Cardiac muscle cell (in vitro differentiated cells and primary cell): ENCODE measurements at places on chromosomes 11 and 22. TPM values are rescaled to one million over a fixed set of nuclear protein-coding genes. Genes with fewer than 3 reads are reported as not detected.

The PARVA gene
- total RNA-seq: 13.0 and 14.9 TPM in 2 replicates

The GALR3 gene
- not detected in 2 replicates for total RNA-seq

DNA sequence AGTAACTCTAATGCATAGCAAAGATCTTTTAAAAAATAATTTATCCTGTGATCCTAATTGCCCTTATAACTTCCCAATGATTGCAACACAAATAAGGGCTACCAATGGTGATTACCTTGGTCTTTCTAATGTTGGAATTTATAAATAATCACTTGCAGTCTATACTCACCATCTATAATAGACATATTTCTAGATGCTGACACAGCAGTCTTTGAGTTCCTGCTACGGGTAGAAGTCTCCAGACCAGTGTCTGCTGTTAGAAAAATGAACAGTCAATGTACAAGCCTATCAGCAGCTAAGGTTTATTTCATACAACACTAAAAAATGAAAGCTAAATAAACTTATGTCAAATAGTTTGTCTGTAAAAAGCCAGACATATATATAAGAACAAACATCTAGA, 44.4 kb upstream of the GPR83 start:
- H3K27ac ChIP-seq: no peak overlapping the region
- H3K4me3 ChIP-seq: no peak overlapping the region
- peaks cover 6% of the 10 kb centered on the region for H3K4me1 ChIP-seq
- no peak for DNase-seq

GRCh38 chr11:73297231-73297590, 10.9 kb upstream of the ARHGEF17 start:
- no peak for DNase-seq
- H3K27ac ChIP-seq: no peak overlapping the region
- H3K4me3 ChIP-seq: no peak overlapping the region
- H3K27me3 ChIP-seq: peaks cover 4% of the 10 kb centered on the region
- H3K4me1 ChIP-seq: no peaks in the 10 kb centered on the region
- H3K36me3 ChIP-seq: no peaks in the 10 kb centered on the region

DNA sequence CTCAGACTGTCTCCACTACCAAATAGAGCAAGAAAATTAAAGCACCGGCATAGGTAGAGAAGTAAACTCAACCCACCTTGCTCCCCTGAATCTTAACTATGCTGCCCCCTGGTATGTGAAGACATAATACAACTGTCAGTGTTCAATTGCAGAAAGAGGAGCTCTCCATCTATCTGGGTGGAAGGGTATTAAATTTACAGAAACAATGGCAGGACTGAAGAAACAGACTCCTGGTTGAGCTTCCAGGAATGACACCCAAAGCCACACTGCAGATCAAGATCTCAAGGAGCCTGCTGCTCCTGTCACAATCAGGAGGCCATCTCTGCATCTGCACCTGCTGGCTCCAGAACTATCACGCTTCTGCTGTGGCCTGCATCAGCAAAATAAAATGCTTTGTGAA, 132.1 kb upstream of the BMAL1 start:
- H3K27me3 ChIP-seq: no peaks in the 10 kb centered on the region
- H3K4me3 ChIP-seq: no peak overlapping the region
- no peak for DNase-seq
- no peak overlapping the region for H3K27ac ChIP-seq
- no peaks in the 10 kb centered on the region for H3K36me3 ChIP-seq
- H3K4me1 ChIP-seq: no peaks in the 10 kb centered on the region

- no peak for DNase-seq
- no peaks in the 10 kb centered on the region for H3K27me3 ChIP-seq
- no peak overlapping the region for H3K4me3 ChIP-seq
These were observed 14.5 kb upstream of the PEX26 start for GRCh38 chr22:18063306-18063705.

- no peak overlapping the region for H3K4me3 ChIP-seq
- peaks cover 7% of the 10 kb centered on the region for H3K4me1 ChIP-seq
- H3K27me3 ChIP-seq: no peaks in the 10 kb centered on the region
- no peaks in the 10 kb centered on the region for H3K36me3 ChIP-seq
These were observed 339.1 kb upstream of the B3GAT1 start for GRCh38 chr11:134751031-134751585.

- H3K36me3 ChIP-seq: no peaks in the 10 kb centered on the region
- H3K4me1 ChIP-seq: no peaks in the 10 kb centered on the region
- no peak overlapping the region for H3K27ac ChIP-seq
These were observed 41.8 kb upstream of the BARX2 start for GRCh38 chr11:129333873-129334272.

DNA sequence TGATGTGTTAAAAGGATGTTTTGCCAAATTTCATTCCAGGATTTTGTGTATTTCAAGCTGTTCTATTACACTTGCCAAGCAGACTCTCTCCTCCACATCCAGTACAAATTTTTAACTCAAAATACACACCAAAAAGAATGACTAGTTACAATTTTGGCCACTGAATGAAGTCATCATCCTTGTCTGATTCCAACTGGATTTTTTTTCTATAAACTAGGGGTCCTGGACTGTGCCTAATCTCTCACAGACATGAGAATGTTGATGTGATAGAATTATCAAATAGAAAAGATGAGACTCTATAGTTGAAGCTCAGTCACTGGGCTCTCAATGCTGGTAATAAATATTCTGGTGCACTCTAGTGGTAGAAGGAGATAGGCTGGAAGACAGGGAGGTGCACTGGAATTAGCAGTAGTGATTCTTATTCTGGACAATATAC, 85.8 kb downstream of the FANCF start:
- no peak overlapping the region for H3K4me3 ChIP-seq
- no peaks in the 10 kb centered on the region for H3K4me1 ChIP-seq
- H3K27ac ChIP-seq: no peak overlapping the region
- peak; percentile 20 for DNase-seq
- H3K36me3 ChIP-seq: no peaks in the 10 kb centered on the region

DNA sequence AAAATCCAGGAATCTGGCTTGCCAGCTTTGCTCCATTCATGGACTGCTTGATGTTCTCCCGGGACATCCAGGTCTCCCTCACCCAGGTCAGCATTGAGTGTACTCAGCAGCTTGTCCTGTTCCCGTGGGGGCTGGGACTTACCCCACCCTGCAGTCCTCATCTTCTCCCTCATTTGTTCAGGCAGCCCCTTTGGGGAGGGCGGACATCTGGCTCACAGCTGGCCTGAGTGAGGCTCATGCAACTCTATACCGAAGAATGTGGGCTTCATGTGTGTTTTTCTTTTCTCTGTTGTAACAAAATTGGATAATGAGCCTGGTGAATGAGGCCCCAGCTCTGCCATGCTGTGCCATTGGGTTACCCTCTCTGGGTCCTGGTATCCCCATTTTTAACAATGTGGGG, 227.7 kb upstream of the TENM4 start:
- peaks cover 27% of the 10 kb centered on the region for H3K27me3 ChIP-seq
- H3K36me3 ChIP-seq: no peaks in the 10 kb centered on the region

- no peak for DNase-seq
- H3K4me3 ChIP-seq: no peak overlapping the region
- peaks cover 15% of the 10 kb centered on the region for H3K4me1 ChIP-seq
These were observed 1.3 kb downstream of the EHBP1L1 start for GRCh38 chr11:65576867-65577755.

- no peaks in the 10 kb centered on the region for H3K36me3 ChIP-seq
- H3K27me3 ChIP-seq: no peaks in the 10 kb centered on the region
- DNase-seq: peak; percentile 89
These were observed 23.3 kb downstream of the ST3GAL4 start for GRCh38 chr11:126378763-126379162.

GRCh38 chr11:60170566-60170965, 12.3 kb downstream of the MS4A6A start:
- peaks cover 5% of the 10 kb centered on the region for H3K4me1 ChIP-seq
- no peak for DNase-seq
- no peaks in the 10 kb centered on the region for H3K27me3 ChIP-seq
